Forelimb muscle (tissue), 1 donor: ENCODE measurements at places on chromosomes 5 and 9. TPM values are rescaled to one million over a fixed set of nuclear protein-coding genes. Genes with fewer than 3 reads are reported as not detected.

Gene LCN15
- polyA plus RNA-seq = 0.49 TPM

DNA sequence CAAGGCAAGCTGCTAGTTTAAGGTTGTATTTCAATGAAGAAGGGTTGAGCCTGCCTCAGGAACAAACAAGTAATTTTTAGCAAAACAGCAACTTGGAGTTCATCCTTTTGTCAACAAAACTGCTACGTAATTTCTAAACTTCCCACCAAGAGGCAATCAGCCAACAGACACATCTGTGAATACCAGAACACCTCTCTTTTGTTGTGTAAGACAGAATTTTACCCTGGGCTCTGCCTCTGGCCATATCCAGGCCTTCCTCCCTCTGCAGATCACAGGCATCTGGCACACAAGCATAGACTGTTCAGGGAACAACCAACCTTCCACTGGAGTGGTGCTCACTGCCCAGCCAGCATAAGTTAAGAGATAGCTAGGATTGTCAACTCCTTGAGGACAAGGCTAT, 409.0 kb downstream of the SPOCK1 start:
- DNase-seq = no peak

Gene IL5
- 0.29 TPM for polyA plus RNA-seq

DNA sequence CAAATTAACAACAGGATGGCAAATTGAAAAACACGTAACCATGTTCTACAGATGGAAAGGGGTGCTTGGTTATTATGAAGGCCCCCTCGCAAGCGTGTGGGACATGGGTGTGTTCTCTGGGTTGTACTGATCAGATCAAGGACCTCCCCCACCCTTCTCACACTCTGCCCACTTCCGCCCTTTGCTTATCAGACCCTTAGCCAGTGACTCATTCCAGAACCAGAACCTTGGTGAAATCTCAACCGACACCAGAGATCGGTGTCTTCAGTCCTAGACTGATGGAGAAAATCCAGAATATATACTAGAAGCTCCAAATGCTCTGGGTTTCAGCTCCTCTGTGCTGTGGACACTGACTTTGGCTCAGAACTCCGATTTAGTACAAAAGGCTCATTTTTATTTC, 64.9 kb downstream of the PTTG1 start:
- DNase-seq = no peak

- DNase-seq = no peak
Observed at GRCh38 chr9:124721109-124721906, 49.8 kb downstream of the NR6A1 start.

Gene PSIP1
- 68.4 TPM for polyA plus RNA-seq

DNA sequence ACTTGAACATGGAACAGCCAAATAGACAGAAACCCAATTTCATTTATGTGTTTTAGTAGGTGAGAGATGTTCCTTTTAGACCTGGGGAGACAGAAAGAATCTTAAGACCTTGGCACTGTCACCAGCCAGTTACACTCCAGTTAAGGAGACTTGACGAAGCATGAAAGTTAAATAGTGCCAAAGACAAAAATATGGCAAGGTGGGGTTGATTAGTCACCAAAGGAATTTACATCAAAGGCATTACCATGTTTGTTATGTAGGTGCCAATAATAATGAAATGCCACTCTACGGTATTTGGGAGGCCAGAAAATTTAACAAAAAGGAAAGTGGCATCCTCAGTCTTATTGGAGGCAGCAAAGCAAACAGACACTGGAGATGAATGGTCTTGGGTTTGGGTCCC, 9.2 kb upstream of the IL12B start:
- no peak for DNase-seq

DNA sequence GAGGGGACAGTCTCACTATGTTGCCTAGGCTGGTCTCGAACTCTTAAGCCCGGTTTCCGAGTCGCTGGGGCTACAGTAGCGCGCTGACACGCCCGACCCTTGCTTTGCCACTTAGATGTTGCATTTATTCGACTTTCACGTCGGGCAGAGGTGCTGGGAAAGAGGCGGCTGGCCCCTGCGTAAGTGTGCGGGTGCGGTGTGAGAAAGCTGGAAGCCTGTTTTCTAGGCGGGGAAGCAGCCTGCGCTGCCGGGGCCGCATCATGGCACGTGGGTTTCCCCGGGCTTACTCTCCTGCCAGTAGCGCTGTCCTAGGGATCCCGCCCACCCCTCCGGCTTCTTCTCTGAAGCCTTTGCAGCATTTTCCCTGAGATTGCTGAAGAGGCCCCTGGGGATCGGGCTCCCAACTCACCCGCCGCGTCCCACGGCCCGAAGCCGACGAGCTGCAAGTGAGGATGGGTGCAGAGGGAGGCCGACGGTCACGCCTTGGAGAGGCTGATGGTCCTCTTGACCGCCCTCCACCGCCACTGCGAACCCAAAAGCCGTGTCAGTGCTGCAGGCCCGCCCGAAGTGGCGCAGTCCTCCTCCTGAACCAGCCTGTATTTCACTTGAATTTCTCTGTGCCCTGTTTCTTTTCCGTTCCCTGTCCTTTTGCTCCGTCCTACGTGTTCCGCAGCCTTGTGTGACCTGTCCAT, 5.8 kb upstream of the TRIM41 start:
- DNase-seq = no peak

GRCh38 chr5:83375049-83375745, 96.3 kb upstream of the VCAN start:
- no peak for DNase-seq

DNA sequence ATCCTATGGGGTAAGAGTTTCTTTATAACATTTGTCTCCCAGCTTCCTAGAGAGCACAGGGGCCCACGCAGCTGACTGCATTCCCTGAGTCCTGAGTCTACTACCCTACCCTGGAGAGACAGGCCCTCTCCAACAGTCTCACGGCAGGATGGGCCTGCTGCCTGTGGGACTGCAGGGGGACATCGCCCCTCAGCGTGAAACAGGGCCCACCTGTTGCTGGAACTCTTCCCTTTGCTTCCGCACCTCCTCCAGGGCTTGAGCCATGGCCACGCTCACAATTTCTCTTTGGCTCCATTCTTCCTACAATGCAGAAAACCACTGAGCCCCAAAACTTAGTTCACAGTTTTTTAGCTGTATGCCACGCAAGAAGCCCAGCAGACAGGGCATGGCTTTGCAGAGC, 28.2 kb downstream of the ARPC5L start:
- no peak for DNase-seq

- DNase-seq = no peak
Observed at GRCh38 chr9:86987900-86988299, 40.6 kb upstream of the GAS1 start.

DNA sequence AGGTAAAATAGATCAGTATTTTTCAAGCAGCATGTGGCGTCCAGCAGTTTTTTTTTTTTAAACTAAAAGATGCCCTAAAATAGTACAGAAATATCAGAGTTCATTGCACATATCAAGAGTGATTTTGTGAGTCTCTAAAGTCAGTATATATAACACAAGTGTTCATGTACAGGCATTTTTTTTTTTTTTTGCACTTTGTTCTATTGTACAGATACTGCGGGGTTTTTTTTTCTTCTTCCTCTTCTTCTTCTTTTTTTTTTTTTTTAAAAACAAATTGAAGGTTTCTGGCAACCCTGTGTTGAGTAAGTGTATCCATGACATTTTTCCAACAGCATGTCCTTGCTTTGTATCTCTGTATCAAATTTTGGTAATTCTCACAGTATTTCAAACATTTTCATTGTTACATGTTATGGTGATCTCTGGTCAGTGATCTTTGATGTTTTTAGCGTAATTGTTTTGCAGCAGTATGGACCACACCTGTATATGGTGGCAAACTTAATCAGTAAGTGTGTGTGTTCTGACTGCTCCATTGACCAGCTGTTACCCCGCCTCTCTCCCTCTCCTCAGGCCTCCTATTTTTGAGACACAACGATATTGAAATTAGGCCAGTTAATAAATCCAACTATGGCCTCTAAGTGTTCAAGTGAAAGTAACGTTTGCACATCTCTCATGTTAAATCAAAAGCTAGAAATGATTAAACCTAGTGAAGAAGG, 76.8 kb downstream of the TRIO start:
- DNase-seq = no peak

- no peak for DNase-seq
Observed at GRCh38 chr9:113992276-113992951, 85.7 kb downstream of the AMBP start.

Gene RGS7BP
- 8.9 TPM for polyA plus RNA-seq
